Stimulated activated CD8-positive, alpha-beta memory T cell treated with anti-CD3 and anti-CD28 coated beads, Interleukin-7, amount 100 ng/mL, for 1 hour (primary cell): ENCODE measurements at places on chromosomes 3 and 15.

- DNase-seq: no peak
These were observed 118.8 kb downstream of the ARPP21 start for GRCh38 chr3:35757991-35758757.

- no peak for DNase-seq
These were observed 10.3 kb upstream of the KIF7 start for GRCh38 chr15:89665449-89666181.

DNA sequence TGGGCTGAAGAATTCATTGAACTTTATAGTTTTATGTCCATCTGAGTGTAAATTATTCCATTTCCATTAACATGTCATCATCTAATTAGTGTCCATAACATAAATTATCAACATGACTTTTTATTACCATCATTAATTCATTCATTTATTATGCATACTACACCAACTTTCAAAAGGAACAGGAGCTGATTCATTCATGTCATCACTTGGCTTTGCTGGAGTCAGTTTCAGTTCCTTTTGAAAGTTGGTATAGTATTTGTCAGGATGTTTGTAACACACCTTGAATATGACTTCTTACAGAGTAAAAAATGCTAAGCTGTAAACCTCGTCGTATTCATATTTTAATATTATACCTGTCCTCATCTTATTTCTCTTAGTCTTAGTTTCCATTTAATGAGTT is 298.0 kb upstream of the RBMS3 start:
- DNase-seq: no peak

DNA sequence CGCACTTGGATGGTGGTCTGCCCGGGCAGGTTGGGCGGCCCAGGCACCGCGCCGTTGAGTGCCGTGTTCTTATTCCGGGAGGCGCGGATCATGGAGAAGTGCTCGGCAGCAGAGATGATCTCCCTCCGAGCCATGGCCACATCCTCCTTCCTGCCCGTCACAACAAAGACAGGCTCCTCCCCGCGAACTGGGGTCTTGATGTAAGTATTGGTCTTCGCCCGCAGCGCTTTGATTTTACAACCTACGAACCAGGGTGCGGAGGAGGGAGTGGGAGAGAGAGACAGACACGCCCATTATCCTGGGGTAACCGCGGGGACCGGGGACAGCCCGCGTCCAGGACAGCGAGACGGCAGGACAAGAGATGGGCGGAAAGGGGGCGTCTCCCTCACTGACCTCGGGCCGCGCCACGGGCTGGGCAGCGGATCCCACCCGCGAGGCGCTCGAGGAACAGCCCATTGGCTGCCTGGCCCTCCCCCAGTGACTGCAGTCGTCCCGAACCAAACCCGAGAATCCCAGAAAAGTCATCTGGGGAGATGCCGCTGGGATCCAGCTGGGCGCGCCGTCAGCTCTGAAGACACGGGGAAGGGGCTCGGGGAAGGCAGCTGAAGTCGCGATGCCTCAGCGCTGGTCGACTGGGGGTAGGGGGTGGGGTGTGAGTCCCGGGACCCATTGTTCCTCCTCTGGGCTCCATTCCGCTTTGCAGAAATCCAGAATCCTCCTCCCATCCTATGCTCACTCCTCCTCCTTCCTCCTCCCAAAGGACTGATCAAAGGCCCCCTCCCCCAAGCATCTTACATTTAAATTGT is 1.2 kb downstream of the MEX3B start:
- DNase-seq: no peak

DNA sequence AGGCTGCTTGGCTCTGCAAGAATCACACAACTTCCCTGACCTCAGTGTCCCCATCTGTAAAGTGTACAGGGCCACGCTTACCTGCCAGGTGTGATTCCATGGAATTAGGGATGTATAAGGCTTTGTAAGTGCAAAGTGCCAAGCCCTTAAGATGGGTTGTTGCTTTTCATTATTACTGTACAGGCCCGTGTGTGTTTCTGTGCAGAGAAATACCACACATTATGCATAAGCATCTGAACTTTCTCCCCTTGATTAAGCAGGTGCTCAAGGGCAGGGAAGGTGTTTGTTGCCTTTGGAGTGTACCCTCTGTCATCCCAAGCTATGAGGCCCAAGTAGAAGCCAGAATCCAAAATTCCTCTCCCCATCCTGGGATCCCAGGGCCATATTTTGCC is 13.6 kb upstream of the HRH1 start:
- no peak for DNase-seq
